Dermis blood vessel endothelial cell (primary cell): ENCODE measurements at places on chromosomes 2 and 18. TPM values are rescaled to one million over a fixed set of nuclear protein-coding genes. Genes with fewer than 3 reads are reported as not detected.

DNA sequence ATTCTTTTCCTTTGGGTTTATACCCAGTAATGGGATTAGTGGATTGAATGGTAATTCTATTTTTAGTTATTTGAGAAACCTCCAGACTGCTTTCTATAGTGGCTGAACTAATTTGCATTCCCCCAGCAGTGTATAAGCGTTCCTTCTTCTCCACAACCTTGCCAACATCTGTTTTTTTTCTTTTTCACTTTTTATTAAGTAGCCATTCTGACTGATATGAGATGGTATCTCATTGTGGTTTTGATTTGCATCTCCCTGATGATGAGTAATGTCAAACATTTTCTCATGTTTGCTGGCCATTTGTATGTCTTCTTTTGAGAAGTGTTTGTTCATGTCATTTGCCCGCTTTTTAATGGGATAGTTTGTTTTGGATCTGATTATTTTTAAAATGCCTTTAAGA is 64.1 kb upstream of the MEIS1 start:
- DNase-seq, result no peak

DNA sequence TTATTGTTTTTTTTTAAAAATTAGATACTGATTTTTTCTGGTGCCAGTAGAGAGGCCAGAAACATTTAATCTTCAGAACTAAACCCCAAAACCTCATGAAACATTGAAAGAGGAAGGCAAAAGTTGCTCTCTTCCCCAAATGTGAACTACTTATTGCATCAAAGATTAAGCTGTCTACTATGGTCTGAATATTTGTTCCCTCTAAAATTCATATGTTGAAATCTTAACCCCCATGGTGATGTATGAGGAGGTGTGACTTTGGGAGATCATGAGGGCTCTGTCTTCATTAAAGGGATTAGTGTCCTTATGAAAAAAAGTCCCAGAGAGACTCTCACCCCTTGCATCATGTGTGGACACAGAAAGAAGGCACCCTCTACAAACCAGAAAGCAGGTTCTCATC is 28.2 kb upstream of the SLC8A1 start:
- no peak for DNase-seq

DNA sequence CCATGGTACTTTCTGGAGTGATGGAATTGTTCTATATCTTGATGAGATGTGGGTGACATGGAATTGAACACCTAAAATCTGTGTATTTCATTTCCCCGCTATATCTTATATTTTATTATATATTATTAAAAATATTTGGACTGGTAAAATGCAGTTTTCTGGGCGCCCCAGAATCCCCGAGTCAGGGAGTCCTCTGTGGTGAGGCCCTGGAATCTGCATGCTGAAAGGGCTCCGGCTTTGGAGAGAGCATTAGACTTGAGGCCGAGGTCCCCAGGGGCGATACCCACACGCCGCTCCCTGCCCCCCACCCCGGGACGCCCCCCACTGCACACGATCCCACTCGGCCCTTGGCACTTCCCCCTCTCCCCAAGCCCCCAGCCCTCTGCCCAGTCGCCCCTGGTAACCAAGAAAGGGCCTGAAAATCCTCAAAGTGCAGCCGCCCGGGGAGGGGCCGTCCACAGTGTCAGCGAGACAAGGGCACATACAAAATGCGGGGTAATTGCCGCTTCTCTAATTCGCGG is 126.0 kb downstream of the ZFP36L2 start:
- no peak for DNase-seq

DNA sequence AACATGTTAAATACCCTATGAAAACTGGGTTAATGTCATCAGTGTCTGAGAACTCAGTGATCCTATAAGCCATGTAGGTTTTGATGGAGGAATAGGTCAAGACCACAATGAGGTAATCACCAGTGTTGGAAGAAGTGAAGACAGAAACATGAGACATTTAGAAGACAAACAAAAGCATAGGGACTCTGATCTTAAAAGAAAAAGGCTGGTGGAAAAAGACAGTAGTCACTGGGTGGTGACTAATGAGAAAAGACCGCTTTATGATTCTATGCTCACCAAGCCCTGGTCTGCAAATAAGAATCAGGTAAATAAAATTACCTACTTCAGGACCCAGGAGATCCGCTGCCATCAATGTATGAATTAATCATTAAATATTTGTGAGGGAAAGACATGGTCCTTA is 271.9 kb downstream of the GPD2 start:
- no peak for DNase-seq

DNA sequence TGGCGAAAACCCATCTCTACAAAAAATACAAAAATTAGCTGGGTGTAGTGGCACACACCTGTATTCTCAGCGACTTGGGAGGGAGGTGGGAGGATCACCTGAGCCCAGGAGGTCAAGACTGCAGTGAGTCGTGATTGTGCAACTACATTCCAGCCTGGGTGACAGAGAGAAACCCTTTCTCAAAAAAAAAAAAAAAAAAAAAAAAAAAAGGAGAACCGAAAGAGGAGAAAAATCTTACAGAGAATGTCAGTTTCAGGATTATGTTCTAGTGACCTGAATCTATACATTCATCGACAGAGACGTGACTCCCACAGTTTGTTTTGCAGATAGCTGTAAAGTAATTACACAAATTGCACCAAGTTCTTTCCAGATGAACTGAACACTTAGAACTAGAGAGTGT is 187.8 kb downstream of the FTCDNL1 start:
- DNase-seq, result no peak

The TMEM247 gene
- total RNA-seq, result not detected in 2 replicates

The MARCO gene
- total RNA-seq, result not detected in 2 replicates

The PARD3B gene
- 13.3 and 14.3 TPM in 2 replicates for total RNA-seq

The ITPRIPL1 gene
- 7.0 and 7.7 TPM in 2 replicates for total RNA-seq
